Hypothalamus (tissue), 51 donors: ENCODE measurements at places on chromosomes 3 and 15.

GRCh38 chr15:34109797-34110663 is 8.1 kb downstream of the PGBD4 start:
- DNase-seq, result no peak

DNA sequence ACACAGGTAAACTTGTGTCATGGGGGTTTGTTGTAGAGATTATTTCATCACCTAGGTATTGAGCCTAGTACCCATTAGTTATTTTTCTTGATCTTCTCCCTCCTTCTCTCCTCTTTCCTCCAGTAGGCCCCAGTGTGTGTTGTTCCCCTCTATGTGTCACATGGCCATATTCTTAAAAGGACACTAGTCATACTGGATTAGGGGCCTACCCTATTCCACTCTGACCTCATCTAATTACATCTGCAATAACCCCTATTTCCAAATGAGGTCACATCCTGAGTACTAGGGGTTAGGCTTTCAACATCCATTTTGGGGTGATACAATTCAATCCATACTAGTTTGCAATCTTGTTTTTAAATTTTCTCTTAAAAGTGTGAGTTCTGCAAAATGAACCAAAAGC is 142.8 kb downstream of the IMPG2 start:
- DNase-seq, result no peak

DNA sequence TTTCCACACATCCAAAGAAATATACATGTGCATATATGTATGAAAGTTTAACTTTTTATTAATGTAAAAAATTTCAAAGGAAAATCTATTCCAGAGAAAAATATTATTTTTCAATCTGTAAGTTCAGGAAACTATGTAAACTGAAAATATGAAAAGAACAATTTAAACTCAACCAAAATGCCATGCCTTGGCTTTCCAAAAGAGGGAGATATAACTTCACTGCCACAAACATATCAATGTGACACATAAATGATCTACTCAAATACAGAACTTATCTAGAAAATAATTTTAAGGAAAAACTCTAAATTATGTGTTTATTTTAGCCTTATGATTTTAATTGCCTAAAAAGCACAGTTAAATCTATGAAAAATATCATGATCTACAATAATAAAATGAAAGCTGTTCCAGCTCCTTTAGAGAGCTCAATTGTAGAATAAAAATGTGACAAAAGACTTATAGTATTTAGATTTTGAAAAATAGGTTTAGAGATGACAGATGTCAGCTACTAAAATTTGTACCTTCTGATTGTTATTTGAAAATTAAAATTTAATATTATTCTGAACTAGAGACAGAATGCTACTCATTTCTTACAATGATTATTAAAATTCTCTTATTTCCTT is 94.8 kb downstream of the GBE1 start:
- DNase-seq, result no peak

- DNase-seq, result peak; percentile 46
These were observed 18.4 kb downstream of the SPATA12 start for GRCh38 chr3:57078635-57079473.

GRCh38 chr15:85479071-85479647 is 98.8 kb downstream of the AKAP13 start:
- no peak for DNase-seq

GRCh38 chr15:79973456-79974195 is 2.6 kb upstream of the BCL2A1 start:
- DNase-seq, result no peak

GRCh38 chr3:32886296-32886695 is 65.1 kb upstream of the CCR4 start:
- DNase-seq, result no peak

DNA sequence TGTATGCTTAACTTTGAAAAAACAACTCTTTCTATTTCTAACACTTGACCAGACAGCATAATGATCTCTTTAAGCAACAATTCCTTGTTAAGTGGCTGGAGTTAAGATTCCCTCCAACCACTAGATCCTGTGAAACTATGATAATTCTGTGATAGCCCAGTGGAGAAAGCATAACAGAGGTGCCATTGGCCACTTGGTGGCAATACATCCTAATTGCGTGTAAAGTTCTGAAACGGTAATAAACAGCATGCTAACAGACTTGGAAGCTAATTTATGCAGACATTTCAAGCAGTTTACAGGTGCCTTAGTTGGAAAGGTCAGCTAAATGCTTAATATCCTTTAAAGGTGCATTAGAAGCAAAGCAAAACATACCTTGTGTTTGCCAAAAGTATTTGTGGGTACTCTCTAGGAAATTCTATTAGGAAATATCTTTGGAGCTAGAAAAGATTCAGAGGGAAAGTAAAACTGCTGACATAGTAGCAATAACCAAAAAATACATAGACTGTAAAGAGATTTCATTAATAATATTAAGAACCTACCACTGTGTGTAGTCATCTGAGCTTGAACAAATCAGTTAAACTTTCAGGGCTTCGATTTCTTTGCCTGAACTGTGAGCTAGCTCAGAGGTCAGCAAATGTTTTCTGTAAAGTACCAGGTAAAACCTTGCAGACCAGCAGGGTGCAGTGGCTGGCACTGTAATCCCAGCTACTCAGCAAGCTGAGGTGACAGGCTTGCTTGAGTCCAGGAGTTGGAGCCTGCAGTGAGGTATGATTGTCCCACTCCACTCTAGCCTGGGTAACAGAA is 19.0 kb upstream of the CSTA start:
- no peak for DNase-seq

DNA sequence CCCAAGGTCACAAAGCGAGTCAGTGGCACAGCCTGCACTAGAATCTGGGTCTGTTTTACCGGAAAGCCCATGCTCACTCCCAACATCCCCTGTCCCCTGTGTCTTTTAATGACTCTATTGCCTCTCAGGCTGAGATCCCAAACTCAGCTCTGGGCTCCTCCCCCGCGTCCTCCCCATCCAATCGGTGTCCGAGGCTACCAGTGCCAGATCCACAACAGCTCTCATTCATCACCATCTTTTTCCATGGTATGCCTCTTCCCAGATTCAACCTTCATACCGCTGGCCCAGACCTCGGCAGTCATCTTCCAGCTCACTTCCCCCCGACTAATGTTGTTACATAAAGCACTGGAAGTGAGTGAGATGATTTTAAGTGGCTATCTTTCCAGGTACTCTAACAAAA is 16.1 kb upstream of the KY start:
- no peak for DNase-seq

- DNase-seq, result no peak
These were observed 465.8 kb downstream of the FOXP1 start for GRCh38 chr3:71117572-71118247.

- no peak for DNase-seq
These were observed 289.8 kb upstream of the ROPN1 start for GRCh38 chr3:124281453-124282316.

- no peak for DNase-seq
These were observed 590.2 kb upstream of the UBE2E2 start for GRCh38 chr3:22612927-22613326.

- DNase-seq, result no peak
These were observed 94.1 kb downstream of the SENP2 start for GRCh38 chr3:185680231-185680630.

GRCh38 chr3:45966371-45966791 is 23.1 kb downstream of the CXCR6 start:
- no peak for DNase-seq

- no peak for DNase-seq
These were observed 43.4 kb downstream of the PXYLP1 start for GRCh38 chr3:141275032-141275422.

GRCh38 chr15:35142578-35142977 is 57.5 kb upstream of the NANOGP8 start:
- no peak for DNase-seq

DNA sequence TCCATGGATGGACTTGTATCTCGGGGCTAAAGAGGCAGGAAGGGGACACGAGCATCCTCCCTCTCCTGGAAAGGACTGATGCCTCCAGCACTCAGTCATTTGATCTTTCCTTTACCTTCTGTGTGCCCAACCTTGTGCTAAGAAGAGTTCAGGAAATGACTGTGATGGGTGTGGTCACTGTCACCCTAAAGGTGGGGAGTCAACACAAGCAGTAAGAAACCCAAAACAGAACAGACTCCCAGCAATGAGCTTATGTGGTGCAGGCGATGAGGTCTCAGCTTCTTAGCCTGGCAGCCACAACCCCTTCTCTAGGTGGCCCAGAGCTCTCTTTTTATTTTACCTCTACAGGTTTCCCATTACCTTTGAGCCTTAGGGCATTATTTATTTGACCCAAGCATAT is 3.8 kb downstream of the MPI start:
- no peak for DNase-seq

- DNase-seq, result no peak
These were observed 1222.9 kb downstream of the ZPLD1 start for GRCh38 chr3:103657756-103658155.

GRCh38 chr15:70159001-70159712 is 61.4 kb upstream of the TLE3 start:
- DNase-seq, result no peak

DNA sequence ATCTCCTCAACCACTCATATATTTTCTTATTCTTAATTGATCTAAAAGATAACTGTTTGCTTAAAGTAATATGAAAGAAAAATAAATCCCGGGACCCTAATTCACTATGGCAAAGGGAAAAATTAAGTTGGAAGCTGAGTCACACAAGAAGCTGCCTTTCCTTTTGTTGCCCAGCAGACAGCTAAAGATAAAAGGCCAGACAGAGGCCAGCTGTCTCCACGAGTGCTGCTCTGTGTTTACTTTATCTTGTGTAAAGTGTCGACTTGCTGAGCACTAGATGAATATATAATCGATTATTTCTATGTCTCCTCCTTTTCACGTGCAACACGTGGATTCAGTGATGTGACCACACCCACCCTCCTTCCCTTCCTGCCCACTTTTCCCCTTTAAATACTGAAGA is 52.8 kb upstream of the NSMCE3 start:
- DNase-seq, result no peak

DNA sequence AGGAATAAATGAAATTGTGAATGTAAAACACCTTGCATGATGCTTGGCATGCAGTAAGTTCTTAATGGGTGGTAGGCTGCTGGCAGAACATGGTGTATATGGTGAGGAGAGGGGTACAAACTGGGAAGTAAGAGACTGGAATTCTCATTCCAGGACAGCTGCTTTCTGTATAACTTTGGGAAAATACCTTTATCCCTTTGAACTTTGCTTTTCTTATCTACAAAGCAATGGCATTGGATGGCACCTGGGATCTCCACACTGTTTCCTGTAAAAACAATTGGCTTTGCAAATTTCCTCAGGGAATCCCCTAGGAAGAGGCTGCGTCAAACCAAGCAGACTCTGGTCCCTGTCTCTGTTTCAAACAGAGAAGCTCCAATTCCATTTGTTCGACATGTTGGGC is 100.7 kb upstream of the SLC4A7 start:
- DNase-seq, result no peak

DNA sequence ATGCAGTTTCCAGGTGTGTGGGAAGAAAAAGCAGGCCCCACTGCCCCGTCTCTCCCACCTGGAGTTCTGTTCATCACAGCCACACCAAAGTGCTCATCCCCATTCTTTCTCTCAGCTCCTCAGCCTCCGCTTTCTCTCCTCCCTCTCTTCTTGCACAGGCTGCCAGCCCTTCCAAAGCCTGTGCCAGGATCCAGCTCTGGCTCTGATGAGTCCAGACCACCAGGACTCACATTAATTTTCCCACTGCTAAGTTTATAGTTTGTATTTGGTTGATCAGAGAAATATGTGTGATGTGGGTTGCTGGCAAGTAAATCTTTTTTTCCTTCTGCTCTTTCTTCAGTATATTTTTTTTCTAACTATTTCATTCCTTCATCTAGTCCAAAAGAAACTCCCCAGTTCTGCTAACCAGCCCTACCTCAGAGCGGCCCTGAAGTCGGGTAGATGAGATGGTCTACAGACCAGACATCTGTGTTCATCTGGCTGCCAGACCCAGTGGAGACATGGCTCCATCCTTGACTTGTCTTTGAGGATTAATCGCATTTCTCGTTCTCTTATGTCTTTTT is 49.8 kb downstream of the BOC start:
- DNase-seq, result no peak

GRCh38 chr3:69005071-69005790 is 8.3 kb downstream of the EOGT start:
- no peak for DNase-seq

GRCh38 chr3:65371053-65371452 is 667.7 kb downstream of the MAGI1 start:
- DNase-seq, result no peak

DNA sequence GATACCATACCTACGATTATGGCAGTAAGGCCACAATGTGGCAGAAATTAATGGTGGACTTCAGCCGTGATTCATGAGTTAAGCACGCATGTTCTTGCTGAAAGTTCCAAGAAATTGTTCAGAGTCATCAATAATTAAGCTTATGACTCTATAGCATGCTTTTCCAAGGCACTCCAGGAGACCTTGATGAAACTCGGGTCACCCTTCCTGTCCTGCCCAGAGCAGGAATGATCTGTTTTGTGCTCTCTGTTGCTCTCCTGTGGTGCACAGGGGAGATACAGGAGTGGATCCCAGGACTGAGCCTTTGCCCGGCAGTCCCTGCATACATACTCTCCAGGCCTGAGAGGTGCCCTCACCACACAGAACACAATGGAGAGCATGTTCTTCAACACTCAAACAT is 141.6 kb upstream of the SLC2A2 start:
- no peak for DNase-seq

- no peak for DNase-seq
These were observed 81.1 kb downstream of the IQCH start for GRCh38 chr15:67335534-67336222.

- no peak for DNase-seq
These were observed 111.8 kb downstream of the SSR3 start for GRCh38 chr3:156443079-156443478.

DNA sequence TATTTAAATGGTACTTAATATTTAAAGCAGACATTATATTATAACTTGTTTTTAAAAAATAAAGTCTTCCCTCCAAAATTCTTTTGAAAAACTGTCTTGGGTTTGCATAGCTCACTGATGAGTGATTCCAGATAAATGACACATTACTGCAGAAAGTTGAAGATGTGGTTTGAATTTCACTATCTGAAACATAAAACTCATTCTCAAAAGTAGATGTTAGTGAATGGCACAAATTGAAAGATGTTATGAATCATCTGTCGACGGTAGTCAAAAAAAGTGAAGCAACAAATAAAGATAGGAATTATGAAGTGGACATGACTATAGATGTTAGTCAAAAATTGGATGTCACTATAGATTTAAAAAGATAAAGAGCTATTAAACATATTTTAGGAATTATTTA is 280.5 kb downstream of the GAP43 start:
- no peak for DNase-seq

DNA sequence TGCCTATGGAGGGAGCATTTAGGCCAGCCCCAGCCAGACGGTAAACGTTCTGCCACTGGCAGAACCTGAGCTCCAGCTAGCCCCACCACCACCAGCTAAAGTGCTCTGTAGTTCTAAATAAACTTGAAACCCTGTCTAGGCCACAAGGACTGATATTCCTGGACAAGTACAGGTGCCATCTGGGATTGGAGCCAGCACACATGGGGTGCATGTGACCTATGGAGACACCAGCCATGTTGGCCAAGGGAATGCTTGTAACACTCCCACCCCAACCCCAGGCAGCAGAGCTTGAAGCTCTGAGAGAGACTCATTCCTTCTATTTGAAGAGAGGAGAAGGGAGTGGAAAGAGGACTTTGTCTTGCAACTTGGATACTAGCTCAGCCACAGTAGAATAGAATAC is 284.5 kb upstream of the DCBLD2 start:
- DNase-seq, result no peak
